Mucosa of descending colon (tissue), 3 donors: ENCODE measurements at places on chromosomes 5 and 9. TPM values are rescaled to one million over a fixed set of nuclear protein-coding genes. Genes with fewer than 3 reads are reported as not detected.

DNA sequence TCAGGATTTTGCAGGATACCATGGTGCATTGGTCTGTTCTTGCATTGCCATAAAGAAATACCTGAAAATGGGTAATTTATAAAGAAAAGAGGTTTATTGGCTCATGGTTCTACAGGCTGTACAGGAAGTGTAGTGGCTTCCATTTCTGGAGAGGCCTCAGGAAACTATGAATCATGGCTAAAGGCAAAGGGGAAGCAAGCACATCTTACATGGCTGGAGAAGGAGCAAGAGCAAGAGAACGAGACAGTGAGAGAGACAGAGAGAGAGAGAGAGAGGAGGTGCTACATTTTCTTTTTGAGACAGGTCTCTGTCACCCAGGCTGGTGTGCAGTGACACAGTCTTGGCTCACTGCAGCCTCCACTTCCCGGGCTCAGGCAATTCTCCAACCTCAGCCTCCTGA lies 43.9 kb downstream of the P4HA2 start:
- no peak for DNase-seq

- no peak for DNase-seq
Measured at GRCh38 chr9:20486552-20486951, 135.7 kb downstream of the MLLT3 start.

GRCh38 chr5:176769911-176770310 lies 40.4 kb upstream of the UNC5A start:
- peak; percentile 4 for DNase-seq

DNA sequence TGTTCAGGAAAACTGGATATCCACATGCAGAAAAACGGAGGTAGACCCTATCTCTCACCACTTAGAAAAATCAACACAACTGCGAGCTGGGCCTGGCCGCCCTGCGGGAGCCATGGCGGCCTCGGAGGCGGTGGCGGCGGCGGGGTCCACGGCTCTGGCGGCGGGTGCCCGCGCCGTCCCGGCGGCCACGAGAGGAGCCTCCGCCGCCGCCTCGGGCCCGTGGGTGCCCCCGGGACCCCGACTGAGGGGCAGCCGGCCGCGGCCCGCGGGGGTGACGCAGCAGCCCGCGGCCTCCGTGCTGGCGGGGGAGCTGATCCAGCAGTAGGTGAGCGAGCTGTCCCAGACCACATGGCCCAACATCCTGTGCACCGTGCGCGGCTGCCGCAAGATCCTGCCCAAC lies 25.3 kb downstream of the FANCC start:
- no peak for DNase-seq

IFNK gene
- total RNA-seq: not detected

POLR3G gene
- total RNA-seq: 1.5 TPM

GRCh38 chr5:147309621-147310020 lies 74.8 kb downstream of the STK32A start:
- DNase-seq: no peak

DNA sequence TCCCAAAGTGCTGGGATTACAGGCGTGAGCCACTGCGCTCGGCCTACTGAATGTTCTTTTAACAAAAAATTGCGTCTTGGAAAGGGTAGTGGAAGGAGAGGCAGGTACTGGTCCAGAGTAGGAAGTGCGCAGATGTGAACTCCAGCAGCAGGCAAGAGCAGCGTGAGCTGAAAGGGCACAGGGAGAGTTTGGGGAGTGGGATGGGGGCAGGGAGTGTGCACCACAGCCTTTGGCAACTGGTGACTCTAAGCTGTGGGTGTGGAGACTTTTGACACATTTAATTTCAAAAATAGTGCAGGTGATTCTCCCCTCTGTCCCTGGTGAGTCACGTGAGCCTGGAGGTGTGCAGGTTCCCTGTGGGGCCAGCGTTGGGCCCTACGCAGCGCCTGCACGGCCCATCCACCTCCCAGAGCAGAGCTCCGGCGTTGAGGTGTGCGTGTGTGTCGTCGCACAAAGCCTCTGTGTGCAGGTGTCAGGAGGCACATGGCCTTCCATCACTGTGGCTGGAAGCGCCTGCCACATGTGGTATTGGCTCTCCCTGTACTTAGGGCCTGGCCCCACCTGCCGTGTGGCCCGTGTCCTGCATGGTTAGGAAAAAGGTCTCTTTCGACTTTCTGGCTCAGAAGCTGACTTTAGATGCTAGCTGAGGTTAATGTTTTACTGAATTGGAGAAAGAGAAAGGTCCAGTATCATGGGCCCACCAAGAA lies 11.5 kb downstream of the SQSTM1 start:
- DNase-seq: no peak

- no peak for DNase-seq
Measured at GRCh38 chr5:148471379-148471778, 87.6 kb downstream of the FBXO38 start.

GRCh38 chr5:133811168-133811567 lies 157.3 kb downstream of the C5orf15 start:
- DNase-seq: no peak

DNA sequence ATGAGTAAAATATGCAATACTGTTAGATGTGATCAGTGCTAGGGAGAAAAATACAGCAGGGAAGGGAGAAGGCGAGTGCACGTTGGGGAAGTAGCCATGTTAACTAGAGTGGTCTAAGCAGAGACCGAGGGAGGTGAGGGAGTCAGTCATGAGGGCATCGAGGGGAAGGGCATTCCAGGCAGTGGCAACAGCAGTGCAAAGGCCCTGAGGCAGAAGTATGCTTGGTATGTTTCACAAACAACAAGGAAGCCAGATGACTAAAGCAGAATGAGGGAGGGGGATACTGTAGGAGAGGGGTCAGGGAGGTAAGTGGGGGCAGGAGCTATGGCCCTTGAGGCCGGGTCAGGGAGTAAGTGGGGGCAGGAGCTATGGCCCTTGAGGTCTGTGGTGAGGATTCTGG lies 123.3 kb upstream of the BOD1 start:
- no peak for DNase-seq

DNA sequence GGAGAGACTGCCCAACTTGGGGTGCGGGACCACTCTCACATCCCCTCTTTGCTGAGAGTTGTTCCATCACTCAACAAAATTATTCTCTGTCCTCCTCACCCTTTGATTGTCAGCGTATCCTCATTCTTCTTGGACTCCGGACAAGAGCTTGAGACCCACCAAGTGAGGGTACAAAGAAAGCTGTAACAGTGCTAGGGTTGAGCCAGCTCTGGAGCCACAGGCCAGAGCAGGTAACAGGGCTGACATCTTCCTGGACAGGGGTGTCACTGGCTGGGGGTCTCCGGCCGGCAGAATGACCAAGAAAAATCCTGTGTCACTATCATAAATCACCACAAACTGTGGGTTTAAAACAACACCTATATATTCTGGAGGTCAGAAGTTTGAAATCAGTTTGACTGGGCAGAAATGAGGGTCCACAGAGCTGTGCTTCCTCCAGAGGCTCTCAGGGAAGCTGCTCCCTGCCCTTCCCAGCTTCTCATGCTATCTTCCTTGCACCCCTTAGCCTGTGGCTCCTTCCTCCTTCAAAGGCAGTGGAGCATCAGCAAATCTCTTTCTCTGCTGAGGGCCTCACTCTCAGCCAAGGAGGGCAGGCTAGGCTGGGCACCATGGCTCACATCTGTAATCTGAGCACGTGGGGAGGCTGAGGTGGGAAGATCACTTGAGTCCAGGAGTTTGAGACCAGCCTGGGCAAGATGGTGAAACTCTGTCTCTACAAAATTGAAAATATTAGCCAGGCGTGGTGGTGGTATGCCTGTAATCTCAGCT lies 4.1 kb upstream of the BBLN start:
- no peak for DNase-seq

DNA sequence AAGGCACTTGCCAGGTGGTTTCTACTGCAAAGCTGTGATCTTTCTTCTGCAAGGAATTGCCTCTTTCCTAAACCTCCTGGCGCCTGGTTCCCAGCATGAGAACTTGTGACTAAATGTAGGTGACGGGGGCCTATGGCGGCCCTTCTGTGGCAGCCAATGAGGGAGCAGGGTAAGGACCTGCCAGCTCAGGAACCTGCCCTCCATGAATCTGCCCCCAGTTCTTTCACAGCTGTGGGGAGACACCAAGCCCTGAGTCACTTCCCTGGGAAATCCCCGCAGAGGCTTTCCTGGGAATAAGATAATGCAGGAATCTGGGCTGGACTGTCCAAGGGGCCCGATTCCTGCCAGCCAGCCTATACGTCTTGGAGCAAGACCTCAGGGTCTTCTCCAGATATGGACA lies 56.7 kb upstream of the CTNNA1 start:
- no peak for DNase-seq

SLC6A3 gene
- total RNA-seq: not detected

NR6A1 gene
- 8.4 TPM for total RNA-seq

DNA sequence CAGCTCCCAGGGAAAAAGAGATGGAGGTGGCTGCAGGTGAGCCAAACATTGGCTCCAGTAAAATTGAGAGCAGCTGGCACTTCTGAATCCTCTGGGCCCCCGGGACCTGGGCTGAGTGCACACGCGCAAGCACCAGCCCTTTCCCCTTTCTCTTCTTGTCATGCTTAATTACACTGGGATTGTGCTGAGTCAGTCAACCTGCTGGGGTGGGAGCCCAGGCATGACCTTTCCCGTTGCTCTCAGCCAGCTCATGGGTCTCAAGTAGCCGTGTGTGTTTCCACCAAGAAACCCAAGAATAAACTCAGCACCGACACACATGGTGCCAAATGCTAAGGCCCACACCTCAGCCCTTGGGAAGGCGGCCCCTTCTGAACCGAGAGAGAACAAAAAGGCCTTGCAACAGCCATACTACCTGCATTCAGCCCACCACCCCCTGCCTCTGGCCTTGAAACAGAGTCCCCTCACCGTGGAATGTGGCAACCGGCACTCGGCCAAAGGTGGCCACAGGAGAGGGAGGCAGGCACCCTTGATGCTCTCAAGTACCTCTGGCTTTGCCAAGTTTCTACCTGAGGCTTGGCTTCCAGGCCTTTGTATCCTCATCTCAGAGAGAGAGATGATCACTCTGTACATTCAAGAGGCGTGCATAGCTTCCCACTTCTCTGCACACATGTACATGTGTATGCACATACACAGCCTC lies 28.1 kb downstream of the SLIT3 start:
- no peak for DNase-seq

- no peak for DNase-seq
Measured at GRCh38 chr5:120014535-120014934, 385.2 kb downstream of the FAM170A start.

GAPT gene
- total RNA-seq: 0.98 TPM

DNA sequence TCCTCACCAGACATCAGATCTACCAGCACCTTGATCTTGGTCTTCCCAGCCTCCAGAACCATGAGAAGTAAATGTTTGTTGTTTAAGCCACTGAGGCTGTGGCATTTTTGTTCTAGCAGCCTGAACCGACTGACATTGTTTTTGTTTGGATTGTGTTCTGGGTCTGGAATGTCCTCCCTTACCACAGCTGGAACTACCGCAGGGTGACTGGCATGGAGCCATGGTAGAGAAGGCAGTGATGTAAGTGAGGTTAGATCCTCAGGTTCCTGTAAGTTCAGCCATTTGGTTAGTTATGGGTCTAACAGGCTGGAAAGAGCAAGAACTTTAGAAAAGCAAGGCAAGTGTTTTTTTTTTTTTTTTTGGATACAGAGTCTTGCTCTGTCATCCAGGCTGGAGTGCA lies 209.3 kb downstream of the DAB2IP start:
- DNase-seq: no peak

FST gene
- total RNA-seq: 0.81 TPM

- DNase-seq: no peak
Measured at GRCh38 chr5:128842241-128842640, 123.0 kb upstream of the SLC27A6 start.

PHF19 gene
- 33.6 TPM for total RNA-seq

GRCh38 chr5:2749514-2750025 lies 1.9 kb downstream of the IRX2 start:
- no peak for DNase-seq

GRCh38 chr9:136206602-136207275 lies 1.8 kb upstream of the LHX3 start:
- no peak for DNase-seq

MOCS2 gene
- 48.7 TPM for total RNA-seq

HRCT1 gene
- total RNA-seq: 161 TPM

DNA sequence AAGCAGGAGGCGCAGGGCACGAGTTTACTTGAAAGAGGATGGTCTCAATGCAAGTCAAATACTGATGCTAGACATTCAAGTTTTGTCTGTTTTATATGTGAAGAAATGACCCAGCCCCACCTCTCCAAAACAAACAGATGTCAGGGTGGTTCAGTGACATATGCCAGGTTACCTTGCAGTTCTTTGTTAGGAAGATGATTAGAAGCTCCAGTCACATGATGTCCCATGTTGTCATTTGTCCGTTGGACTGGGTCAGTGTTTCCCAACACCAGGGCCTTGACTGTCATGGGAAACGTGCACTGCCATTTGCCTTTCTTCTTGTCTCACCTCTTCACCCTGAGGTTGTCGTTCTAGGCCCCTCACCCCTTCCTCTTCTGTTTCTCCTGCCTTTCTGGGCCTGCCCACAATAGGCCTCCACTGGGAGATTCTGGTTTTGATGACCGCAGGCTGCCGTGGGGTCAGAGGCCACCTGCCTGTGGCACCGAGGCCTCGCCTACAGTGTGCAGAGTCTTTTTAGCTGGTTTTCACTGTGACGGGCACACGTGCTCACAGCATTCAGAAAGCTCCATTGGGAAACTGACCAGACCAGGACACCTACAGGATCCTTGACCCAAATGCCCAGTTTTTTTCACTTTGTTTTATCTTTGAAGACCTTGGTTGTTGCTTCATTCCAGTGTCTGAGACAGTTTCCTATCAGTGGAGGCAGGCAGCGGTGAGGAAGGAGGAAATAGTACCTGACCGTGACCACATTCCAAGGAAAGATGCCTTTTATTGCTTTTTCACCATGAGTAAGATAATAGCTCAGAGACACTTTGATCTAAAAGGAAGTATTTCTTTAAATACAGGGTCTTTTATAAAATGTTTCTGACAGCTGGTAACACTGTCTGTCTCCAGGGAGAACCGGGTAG lies 123.1 kb downstream of the PIP5K1B start:
- DNase-seq: no peak

KIF4B gene
- not detected for total RNA-seq

TRIM52 gene
- 15.8 TPM for total RNA-seq

GABRA1 gene
- total RNA-seq: not detected

DNA sequence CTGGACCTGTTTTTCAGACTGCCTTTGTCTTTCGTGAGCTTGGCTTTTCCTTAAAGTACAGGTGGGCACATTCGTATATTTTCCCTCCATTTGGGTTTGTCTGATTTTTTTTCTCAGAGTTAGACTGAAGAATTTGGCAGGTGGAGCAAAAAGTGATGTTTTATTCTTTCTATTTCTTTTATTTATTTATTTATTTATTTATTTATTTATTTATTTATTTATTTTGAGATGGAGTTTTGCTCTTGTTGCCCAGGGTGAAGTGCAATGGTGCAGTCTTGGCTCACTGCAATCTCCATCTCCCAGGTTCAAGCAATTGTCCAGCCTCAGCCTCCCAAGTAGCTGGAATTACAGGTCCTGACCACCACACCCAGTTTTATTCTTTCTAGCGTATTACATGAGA lies 1805.1 kb upstream of the WWC1 start:
- DNase-seq: no peak

SHISAL2B gene
- total RNA-seq: not detected

SPATA31C1 gene
- not detected for total RNA-seq

PCDHGA1 gene
- total RNA-seq: 1.6 TPM

DNA sequence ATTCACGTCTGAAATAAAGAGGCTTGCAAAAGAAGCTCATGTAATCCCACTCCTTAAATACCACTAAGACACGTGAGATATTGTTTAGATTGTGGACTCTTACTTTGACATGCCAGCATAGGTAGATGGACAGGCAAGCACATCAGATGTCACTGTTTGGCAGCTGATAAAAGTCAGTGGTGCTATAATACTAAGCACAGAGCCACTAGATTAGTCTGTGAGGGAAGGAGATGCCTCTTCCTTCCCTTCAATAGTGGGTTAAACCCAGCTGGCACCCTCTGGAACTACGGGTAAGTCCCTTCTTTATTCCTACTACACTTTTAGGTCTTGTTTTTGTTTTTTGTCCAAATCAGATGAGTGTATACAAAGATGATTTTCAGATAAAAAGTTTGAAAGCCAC lies at the start of gene MYOT:
Gene MYOT, plus strand, starts transcription at position 197 of the 400 bp plus-strand sequence. CDS start 2,792 bp downstream, outside the sequence.
- DNase-seq: no peak
